Liver (tissue), 10 donors: ENCODE measurements at places on chromosomes 5 and 9. TPM values are rescaled to one million over a fixed set of nuclear protein-coding genes. Genes with fewer than 3 reads are reported as not detected.

DNA sequence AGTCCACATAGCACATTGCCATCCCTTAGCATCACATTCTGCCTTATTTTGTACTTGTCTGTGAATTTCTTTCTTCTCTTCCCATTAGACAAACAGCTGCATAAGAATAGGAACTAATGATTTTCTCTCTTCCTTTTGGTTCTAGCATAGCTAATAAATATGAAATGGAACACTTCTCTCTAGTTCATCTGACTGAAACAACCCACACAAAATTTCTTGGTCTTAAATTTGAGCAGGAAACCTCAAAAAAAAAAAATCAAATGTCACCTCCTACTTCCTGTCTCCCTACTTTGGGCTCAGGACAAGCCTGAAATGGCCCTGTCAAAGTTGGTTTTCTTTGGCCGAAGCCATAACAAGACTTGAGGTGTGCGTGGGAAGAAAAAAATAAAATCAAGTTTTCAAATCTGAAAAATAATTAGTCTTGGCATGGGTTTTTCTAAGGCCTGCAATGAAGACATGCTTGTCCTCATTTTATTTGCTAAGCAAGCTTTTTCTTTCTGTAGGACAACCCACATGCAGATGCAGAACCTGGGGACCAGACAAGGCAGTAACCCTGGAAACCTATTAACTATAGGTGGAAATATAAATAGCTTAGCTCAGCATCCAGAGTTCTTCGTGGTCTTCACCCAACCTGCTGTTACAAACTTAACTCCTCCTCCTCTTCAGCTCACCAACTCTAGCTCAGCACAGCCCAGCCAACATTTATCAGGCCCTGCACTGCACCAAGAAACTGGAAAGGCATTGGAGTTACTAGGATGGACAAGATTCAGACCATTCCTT is 523.5 kb upstream of the KLF4 start:
- H3K36me3 ChIP-seq = no peaks in the 10 kb centered on the region
- no peak for DNase-seq

Gene STING1
- total RNA-seq = 10.1 TPM

DNA sequence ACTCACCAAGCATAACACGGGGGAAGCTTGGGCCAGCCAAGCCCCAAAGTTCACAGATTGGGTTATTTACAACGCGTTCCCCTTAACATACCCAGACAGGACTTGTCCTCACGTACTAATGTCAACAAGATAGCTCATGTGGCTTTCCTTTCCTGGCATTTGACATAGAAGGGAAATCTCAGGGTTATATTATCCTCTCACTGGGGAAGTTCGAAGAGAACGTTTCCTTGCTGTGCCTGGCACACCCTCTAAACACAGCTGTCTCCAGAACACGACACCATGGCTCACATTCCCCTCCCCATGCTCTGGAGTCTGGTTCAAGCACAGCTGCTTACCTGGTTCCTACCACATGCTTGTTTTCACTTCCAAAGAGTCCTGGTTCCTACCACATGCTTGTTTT is 46.8 kb upstream of the OTULINL start:
- H3K4me1 ChIP-seq = no peaks in the 10 kb centered on the region
- no peaks in the 10 kb centered on the region for H3K27me3 ChIP-seq
- H3K36me3 ChIP-seq = no peaks in the 10 kb centered on the region
- no peak overlapping the region for H3K27ac ChIP-seq
- no peak overlapping the region for H3K4me3 ChIP-seq

DNA sequence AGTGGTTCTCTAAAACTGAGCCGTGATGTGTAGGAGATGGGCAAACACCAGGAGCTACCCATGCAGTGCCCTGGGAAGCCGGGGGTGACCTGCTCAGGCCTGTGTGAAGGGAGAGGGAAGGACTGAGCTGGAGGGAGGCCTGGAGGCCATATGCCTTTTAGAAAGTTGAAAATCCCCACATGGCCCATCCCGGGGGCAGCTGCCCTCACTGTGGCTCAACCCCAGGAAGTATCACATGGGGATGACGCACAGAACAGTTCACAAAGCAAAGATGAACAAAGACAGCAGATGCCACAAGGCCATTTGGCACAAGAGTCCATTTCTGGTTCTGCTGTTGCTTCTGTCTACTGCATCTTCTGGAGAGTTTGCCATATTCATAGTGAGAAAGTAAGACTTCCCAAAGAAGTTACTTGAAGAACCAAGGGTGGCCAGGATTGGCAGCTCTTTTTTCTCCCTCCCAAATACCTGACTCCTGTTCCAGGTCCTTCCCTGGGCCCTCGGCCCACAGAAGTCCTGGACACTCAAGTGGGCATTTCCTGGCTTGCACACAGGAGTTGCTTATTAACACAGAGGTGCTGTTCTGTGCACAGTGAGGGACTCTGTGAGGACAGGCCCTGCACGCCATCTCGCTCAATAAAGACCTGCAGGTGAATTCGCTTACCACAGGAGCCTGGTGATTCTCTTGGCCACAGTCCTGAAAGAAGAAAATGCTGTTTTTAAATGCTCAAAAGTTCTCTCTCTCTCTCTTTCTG is 25.1 kb downstream of the ACSL6 start:
- no peaks in the 10 kb centered on the region for H3K27me3 ChIP-seq
- H3K4me1 ChIP-seq = no peaks in the 10 kb centered on the region
- no peaks in the 10 kb centered on the region for H3K36me3 ChIP-seq
- no peak overlapping the region for H3K4me3 ChIP-seq
- DNase-seq = no peak

Gene MEIKIN
- total RNA-seq = 0.42 TPM
